ENCODE measurements at places on chromosomes 13 and 19. TPM values are rescaled to one million over a fixed set of nuclear protein-coding genes. Genes with fewer than 3 reads are reported as not detected.

GRCh38 chr19:49713236-49713845, 22.4 kb downstream of the CPT1C start:
- DNase-seq = no peak

DNA sequence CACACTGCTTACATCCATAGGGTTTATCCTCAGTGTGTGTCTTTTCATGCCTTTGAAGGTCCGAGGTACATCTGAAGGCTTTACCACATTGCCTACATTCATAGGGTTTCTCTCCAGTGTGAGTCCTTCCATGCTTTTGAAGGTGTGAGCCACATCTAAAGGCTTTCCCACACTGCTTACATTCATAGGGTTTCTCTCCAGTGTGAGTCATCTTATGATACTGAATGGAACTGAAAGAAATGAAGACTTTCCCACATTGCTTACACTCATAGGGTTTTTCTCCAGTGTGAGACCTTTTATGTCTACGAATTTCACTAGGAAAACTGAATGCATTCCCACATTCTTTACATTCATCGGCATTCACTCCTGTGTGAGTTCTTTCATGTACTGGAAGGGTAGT, 7.1 kb downstream of the ZNF20 start:
- DNase-seq = no peak

- no peak for DNase-seq
Measured at GRCh38 chr13:114067381-114067885, 65.0 kb downstream of the RASA3 start.

DNA sequence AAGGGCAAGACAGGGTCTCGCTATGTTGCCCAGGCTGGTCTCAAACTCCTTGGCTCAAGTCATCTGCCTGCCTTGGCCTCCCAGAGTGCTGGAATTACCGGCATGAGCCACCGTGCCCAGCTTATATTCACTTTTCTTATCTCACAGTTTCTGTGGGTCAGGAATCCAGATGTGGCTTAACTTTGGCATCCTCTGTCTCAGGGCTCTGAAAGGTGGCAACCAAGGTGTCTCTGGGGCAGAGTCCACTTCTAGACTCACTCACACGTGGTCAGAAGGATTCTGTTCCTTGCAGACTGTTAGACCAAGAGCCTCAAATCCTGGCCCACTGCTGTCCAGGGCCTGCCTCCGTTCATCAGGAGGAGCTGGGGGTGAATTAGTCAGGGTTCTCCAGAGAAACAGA, 7.6 kb upstream of the LMNB2 start:
- no peak for DNase-seq

GRCh38 chr19:48615231-48616040, 560 bp upstream of the FAM83E start:
- DNase-seq = no peak

DNA sequence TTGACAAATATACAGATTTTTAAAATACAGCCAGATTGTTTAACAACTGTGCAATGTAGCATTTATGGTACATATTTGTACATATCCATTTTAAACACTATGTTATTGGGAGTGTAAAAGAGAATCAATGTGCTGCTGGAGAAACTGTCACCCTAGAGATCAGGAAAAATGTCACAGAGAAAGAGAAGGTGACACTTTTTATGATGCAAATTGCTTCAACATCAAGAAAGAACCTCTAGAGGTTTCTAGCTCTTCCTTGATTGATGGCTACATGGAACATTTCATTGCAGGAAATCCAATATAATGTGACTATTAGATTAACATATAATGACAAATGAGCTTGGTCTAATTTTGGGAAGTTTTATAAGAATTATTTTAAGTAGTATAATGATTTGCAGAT, 1491.2 kb upstream of the PCDH20 start:
- DNase-seq = no peak

GRCh38 chr13:49933511-49933910, 2.6 kb downstream of the SPRYD7 start:
- no peak for DNase-seq

GRCh38 chr13:33153421-33154404, 131.8 kb downstream of the STARD13 start:
- no peak for DNase-seq

DNA sequence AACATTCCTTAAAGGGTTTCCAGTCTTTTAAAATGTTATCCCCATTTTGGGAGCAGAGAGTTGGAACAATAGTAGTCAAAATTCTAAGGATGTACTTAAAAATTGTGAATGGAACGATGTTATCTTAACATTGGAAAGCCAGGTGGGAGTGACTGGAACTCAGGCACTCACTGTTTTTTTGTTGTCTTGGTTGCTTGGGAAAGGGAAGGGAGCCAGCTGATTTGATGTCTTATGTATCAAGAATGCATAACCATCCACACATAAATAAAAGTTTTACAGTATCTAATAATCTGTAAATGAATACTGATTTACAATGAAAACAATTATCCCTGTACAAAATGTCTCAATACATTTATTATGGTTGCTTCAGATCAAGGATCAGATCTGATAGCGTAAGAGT, 88.7 kb downstream of the SLC10A2 start:
- DNase-seq = no peak

DNA sequence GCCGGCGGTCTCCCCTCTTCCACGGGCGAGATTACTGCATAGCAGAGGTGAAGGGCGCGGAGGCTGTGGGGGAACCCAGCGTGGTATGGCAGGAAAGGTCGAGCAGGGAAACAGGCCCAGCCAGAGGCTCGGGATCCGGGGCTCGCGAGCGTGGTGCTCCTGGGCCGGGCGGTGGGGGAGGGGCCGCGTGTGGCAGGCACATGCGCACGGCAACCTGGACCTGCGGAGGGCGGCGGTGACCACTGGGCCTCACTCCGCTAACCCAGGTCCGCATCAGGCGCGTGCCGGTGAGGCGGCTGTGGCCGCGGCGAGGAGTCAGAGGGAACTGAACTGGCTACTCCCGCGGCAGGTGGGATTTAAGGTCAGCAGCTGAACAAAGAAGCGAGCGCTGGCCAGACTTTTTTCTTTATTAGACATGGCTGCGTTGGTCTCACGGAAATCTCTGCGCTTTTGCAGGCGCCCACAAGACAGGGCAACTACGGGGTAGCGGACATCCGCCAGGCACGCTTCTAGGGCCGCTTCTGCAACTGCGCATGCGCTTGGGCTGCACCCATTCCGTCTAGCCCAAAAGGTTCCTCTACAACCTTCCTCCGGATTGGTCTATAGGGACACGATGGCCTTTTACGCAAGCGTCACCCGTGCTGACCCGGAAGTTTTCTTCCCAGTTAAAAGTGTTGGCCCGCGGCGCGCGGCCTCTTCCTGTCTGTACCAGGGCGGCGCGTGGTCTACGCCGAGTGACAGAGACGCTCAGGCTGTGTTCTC, at the start of gene RPS5:
RPS5 (plus strand) TSS at position 694 of the 762 bp plus-strand sequence. CDS start 869 bp downstream, outside the sequence.
- DNase-seq = peak; percentile 92

The ZNF880 gene
- total RNA-seq = 8.7 TPM

The NALCN gene
- 0.22 TPM for total RNA-seq

The RXFP2 gene
- 0.16 TPM for total RNA-seq

Data from SJSA1 (cell line).